ENCODE measurements at places on chromosomes 7 and 10.

GRCh38 chr10:105691811-105692210, 1050.7 kb downstream of the SORCS3 start:
- DNase-seq, result no peak

- no peak for DNase-seq
These were observed 14.8 kb upstream of the ZC3HAV1 start for GRCh38 chr7:139124084-139124914.

- no peak for DNase-seq
These were observed 10.7 kb downstream of the INPP5A start for GRCh38 chr10:132548106-132548823.

DNA sequence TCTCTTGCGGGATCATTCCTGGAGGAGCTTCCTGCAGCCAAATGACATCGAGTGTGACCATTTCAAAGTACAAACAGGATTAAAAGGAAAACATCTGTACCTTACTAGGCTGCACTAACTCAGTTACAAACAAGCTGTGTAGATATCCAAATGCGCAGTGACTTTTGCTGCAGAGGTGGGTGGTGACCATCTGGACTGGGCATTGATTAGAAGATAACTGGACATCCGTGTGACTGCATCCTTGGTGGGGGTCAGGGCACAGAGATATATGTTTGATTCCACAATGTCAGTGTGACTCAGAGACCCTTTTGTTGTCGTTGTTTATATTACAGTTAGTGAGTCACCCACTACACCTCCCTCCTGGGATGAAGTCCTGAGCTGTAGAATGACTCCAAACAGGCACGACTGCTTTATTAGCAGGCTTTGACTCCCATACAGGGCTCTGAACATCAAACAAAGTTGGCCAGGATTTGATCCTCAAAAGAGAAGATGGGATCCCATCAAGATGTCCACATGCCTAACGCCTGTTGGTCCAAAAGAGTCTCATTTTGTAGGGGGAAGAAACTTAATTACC, 56.7 kb upstream of the SDK1 start:
- peak; percentile 84 for DNase-seq

DNA sequence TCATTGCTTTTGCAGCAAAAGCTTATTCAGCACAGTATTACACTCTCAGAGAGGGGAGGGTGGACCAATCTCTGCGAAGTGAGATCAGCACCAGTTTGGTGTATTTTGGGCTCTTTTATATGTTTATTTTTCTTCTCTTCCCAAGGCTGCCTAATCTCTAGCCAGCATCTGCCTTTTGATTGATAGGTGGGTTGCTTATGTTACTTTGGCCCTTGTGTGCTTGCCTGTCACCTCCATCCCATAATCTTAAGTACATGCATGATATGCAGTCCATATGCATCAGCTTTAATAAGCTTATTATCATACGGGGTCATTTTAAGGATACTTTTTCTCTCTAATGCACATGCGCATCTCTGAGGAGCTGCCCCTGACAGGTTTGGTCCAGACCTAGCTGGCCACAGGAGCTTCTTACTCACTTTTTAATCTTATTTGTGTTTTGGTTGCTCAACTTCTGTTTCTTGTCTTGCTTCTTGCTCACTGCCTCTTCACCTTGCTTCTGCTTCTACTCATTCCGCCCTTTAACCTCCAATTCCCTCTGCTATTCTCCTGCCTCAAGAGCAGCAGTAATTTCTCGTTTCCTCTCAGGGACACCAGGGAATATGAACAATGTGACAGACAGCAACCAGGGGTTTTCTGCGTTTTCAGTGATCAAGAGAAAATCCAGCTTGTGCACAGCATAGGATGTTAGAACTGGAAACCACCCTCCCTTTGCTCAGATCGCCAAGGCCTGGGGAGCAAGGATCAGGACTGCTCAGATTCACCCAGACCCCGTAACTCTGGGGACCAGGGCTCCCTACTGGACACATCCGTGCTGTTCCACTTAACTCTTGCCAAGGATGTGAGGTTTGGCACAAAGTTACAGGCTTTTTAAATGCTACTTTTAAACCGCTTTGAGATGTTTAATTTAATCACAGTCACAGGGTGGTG, 10.0 kb downstream of the RGR start:
- DNase-seq, result no peak

GRCh38 chr7:19317461-19317860, 172.2 kb upstream of the FERD3L start:
- no peak for DNase-seq

GRCh38 chr10:82817676-82818422, 942.9 kb downstream of the NRG3 start:
- no peak for DNase-seq

GRCh38 chr10:2891073-2891769, 176.1 kb upstream of the PFKP start:
- no peak for DNase-seq

GRCh38 chr7:128120976-128121490, 89.8 kb upstream of the LRRC4 start:
- DNase-seq, result no peak

DNA sequence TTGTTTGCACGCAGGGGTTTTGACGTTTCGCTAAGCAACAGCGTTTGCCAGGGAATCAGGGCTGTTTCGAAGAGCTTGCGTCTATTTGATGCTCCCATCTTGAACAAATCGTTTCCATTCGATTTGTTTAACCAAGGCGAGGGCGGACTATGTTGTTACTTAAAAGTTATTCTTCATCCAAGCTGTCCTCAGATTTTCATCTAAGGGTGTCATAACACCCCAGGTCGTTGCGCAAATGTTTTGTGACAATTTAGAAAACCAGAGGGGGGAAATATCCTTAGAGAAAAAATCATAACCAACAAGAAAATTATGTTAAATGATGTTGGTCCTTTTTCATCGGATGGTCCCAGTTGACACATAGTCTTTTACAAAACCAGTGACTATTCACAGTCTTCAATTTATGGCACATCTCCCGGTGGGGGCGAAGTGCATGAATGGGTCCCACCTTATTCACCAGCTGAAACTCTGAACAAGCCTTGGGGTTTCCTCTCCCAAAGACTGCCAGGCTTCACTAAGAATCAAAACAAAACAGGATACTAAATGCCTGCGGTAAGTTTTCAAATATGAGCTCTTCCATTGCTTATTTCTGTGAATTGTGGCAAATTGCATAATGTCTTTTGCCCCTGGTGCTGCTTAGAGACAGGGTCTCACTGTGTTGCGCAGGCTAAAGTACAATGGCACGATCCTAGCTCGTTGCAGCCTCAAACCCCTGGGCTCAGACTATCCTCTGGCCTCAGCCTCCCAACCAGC, 109.9 kb downstream of the REEP3 start:
- DNase-seq, result peak; percentile 97

GRCh38 chr7:37108615-37109014, 340.0 kb downstream of the ELMO1 start:
- no peak for DNase-seq

DNA sequence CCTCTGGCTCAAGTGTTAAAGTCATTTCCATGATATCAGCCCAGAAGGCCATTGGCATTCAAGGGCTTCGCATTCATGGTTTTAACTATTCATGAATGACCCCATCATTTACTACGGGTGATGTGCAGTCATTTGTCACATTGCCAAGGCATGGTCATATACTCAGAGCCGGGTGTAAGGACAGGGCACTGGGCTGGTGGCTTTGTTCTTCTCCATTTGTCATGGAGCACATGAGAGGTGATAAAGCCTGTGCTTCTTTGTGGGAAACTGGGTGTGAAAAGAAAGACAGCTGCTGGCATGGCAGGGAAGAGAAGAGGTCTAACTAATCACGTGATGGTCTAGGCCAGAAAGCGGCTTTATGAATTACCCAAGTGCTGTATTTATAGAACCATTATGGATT, 132.2 kb upstream of the PLXNA4 start:
- DNase-seq, result no peak

DNA sequence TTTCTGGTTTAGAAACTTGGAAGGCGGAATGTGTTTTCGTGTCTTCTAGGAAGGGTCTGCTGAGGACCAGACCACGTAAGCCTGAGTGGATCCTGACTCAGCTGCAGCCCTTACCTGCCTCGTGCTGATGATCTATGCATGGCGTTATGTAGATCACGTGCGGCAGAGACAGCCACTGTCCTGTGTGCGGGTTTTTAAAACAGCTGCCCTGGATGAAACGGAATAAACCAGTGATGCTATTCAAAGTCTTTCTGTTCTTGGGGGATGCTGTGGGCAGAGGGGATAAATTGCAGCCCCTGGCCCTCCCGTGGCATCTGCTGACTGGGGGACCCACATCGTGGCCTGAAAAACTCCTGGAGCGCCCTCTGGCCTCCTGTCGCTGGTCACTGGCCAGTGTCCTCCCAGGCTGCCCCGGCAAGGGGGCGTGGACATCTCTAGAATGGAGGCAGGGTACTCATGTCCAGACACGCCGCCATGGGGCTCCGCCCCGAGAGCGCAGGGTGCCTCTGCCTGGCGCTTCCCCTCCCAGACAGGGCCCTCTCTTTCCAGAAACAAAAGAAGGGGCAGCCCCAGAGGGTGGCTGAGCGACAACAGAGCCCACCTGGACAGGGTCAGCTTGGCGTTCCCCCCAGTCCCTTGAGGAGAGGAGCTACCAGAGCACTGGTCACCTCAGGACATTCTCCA, 13.2 kb downstream of the ALKBH4 start:
- DNase-seq, result peak; percentile 23
